ENCODE measurements at places on chromosomes 13 and 19.

DNA sequence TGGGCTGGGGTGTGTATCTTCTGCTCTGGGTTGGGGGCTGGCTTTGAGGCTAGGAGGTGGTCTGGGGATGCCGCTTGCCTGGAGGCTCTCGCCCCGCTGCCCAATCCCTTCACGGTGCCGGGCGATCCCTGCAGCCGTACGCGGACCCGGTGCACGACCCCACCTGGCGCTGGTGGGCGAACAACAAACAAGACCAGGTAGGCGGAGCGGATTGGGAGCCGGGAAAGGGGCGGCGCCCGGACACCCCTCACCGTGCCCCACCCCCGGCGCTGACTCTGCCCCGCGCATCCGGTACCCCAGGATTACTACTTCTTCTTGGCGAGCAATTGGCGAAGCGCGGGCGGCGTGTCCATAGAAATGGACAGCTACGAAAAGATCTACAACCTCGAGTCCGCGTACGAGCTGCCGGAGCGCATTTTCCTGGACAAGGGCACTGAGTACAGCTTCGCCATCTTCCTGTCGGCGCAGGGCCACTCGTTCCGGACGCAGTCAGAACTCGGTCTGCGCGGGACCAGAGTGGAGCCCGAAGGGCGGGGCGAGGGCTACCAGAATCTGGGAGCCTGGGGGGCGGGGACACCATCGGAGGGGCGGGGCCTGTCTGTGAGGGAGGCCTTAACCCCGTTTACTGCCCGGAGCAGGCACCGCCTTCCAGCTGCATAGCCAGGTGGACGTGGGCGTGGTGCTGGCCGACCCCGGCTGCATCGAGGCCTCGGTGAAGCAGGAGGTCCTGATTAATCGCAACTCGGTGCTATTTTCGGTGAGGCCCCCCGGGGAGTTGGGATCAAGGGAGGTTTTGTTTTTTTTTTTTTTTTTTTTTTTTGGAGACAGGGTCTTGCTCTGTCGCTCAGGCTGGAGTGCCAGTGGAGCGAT, 12.1 kb upstream of the PSMD8 start:
- peak; percentile 18 for DNase-seq

DNA sequence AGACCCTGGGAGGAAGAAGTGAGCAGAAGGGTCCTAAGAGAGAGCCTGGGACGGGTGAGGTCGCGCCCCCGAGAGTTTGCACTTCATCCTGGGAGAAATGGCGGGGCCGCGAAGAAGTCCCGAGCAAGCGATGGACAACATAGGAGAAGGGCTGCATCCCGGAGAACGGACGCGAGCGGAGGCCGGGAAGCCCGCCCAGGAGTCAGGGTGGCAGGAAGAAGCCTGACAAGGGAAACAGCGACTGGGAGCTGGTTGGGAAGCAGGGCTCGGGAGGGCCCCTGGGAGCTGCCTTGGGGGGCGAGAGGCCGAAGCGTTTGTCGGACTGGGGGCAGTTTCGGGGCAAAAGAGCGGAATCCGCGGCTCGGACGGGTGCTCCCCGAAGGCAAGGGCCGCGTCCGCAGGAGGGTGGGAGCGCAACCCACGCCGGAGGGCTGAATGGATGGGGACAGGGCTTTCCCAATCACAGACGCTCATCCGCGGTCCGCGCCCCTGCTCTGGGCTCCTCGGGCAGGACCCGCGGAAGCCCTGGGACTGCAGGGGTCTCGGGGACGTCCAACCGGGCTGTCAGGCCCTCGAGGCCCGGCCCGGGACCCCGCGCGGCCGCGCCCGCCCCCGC, 469 bp downstream of the ABHD17A start:
- no peak for DNase-seq

DNA sequence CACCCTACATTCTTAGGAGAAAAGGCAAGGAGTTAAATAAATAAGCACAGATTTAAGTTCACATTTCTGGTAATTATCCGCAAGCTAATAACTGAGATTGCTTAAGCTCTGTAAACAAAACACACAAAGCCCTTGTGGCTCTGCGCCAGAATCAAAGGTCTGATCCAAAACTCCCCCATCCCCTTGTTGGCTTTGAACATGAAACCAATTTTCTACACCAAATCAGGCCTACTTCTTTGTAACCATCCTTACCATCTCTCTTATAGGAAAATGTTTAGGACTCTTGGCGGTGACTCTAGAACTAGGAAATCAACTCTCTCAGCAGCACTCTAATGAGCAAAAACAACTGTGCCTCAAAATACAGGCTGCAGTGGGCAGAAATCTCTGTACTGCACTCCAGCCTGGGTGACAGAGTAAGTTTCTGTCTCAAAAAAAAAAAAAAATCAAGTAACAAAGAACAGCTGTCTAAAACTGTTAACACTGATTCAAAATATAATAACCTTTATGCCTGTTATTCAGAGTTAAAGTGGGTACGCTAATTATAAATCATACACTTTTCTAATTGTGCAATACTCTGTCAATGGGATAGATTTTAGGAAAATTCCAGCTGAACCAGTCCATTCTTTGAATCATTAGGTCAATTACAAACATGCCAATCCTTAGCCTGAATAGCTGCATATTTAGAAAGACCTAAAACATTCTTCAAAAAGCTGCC, 25.8 kb downstream of the ABCC4 start:
- DNase-seq: no peak

- no peak for DNase-seq
Observed at GRCh38 chr19:19105365-19106055, 32.8 kb downstream of the TMEM161A start.

- DNase-seq: no peak
Observed at GRCh38 chr19:8046569-8047165, 5.9 kb upstream of the CCL25 start.

DNA sequence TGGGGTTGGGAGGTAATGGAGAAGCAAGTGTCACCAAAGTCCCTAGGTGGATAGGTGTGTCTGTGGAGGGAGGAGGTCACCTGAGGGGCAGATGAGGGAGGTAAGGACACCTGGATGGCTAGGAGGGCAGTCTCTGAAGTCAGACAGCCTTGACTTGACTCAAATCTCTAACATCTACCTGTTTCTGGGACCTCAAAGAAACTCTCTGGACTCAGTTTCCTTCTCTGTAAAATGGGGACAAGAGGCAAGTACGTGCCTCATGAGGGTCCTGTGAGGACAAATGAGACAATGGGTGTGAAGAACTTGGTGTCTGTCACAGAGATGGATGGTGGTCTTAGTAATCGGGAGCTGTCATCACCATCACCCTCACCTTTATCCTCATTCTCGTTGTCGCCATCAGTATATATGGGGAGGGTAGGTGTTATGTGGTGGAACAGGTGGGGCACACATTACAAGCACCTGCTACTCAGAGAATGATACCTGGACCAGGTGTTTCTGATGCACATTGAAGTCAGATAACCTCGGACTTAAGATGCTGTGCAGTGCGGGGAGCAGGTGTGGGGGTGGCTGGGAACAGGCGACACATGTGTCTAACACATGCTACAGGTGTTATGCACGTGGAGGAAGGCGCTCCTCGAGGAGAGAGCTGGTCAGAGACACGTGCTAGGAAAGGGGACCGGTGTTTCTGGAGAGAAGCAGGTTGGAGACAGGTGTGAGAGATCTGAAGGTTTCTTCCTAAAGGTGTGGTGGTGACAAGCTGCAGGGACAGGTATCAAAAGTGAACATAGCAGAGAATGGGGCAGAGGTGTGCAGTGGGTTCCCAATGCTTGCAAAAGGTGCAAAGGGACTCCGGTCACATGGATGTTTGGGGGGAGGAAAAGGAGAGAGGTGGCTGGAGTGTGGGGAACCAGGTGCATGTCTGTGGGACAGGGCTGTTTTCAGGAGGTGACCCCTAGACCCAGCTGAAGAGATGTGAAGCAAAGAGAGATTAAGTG, 3.8 kb downstream of the ERFL start:
- DNase-seq: no peak

- no peak for DNase-seq
Observed at GRCh38 chr19:45327404-45328143, 4.9 kb upstream of the CKM start.

DNA sequence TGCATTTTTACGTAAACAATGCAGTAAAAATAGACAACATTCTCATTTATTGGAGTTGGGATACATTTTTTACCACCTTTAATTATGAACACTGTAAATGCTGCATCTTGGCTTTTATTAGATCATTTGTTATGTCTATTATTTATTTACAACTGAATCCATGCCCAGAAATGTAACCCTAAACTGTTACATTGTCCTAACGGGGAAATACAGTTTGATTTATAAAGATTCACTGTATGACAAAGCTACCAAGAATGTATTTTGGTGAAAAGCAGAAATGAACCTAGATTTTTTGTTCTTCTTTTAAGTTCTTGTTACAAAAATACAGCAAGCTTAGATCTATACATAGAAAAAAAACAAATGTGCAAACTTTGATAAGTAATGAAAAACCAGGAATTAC, 1.1 kb downstream of the METTL21C start:
- DNase-seq: no peak

DNA sequence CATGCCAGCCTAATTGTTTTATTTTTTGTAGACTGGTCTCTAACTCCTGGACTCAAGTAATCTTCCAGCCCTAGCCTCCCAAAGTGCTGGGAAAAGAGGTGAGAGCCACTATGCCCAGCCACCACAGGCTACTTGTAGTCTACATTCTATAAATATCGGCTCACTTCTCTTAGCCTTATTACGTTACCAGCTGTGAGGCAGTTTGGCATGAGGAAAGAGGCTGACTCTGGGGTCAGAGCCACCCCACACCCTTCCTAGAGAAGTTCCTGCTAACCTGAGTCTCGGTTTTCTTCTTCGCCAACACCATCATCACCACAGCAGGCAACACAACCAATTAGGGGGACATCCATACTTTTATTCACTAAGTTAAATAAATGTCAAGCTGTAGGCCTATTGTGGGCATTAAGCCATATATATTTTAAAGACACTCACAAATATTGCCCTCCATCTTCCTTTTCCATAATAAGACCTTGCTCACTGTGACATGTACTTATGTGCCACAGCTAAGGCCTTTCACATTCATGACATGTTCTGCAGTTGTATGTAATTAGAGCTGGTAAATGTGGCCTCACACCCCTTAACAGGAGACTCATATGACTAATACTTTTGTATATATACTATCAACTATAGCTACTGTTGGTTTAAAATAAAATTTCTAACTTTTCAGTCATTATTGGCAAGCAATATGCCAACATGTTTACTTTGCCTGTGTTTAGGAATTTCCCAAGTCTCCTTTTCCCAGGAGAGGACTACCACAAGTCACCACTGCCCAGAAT, 5.7 kb downstream of the SLC25A30 start:
- no peak for DNase-seq

GRCh38 chr19:11256189-11256588, 6.1 kb downstream of the DOCK6 start:
- DNase-seq: no peak

- no peak for DNase-seq
Observed at GRCh38 chr19:42074513-42075363, 1.2 kb upstream of the ZNF574 start.

DNA sequence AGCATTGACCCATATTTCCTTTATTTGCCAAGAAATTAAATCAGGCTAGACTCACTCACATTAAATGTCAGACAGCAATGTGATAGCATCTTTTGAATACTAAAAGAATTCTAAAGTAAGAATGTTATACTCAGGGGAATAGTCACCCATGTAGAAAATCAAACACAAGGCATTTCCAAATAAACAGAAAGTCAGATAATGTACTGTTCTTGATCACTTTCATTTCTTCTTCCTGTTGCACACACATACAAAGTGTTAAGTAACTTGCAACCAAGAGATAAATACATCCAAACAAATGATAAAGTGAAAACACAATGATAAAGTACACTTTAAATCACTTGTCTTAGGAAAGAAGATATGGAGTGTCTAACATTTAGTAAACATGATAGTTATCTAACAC, 1366.6 kb upstream of the MIR17HG start:
- DNase-seq: no peak
